ENCODE measurements at places on chromosomes 5 and 9.

GRCh38 chr9:135385793-135386192, 93.8 kb upstream of the PPP1R26 start:
- no peak for DNase-seq

- DNase-seq, result no peak
These were observed 60.4 kb downstream of the FOXI1 start for GRCh38 chr5:170166101-170166500.

DNA sequence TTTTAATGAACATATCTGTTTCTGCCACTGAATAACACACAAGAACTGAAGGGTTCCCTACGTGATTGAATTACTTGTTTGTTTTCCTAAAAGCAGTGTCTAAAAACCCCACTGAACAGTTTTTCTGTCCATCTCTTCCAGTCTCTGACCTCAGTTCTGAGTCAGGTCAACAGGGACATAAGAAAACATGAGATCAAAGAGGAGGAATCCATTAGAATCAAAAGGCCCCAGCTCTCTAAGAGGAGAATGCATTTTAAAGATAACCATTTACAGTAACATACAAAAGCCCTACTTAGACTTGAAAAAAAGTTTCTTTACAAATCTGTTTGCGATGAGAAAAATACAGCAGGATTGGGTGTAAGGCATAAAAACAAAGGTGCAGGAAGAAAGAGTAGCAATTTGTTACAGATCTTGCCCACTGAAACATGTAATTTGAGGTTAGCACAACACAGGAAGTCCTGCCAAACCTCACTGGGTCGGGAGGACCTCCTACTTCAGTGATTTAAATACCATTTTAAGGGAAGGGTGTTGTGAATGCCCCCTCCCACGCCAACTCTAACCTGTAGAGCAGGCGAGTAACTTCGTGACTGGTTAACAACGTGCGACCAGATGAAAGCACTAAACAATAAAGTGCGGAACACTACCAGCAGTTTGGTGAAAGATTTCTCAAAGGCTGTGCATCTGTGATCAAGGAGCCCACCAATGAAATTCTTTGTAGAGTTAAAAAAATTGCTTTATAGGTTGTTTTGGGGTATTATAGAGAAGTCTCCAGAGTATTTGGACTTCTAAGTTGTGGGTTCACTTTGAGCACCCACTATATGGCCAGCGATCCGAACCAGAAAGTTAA, 1.3 kb downstream of the QSOX2 start:
- peak; percentile 63 for DNase-seq

DNA sequence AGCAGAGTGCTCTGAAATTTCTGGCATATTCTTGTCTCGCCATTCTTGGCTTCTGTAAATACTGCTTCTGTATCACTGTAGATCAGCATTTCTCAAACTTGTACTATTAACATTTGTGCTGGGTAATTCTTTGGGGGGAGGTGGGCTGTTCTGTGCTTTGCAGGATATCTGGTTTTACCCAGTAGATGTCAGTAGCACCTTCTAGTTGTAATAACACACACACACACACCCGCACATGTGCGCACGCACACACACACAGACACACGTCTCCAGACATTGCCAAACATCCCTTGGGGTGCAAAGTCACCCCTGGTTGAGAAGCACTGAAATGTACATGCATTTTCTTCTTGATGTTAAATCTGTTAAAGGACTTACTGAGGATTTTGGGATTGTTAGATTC, 304.1 kb downstream of the MAT2B start:
- DNase-seq, result no peak

Measured in stimulated activated CD4-positive, alpha-beta T cell treated with anti-CD3 and anti-CD28 coated beads, TNF-alpha, amount 100 ng/mL, for 24 hours (primary cell).